ENCODE measurements at places on chromosomes 3 and 15.
A peak's percentile ranks its signal among the peaks of the same experiment; 100 is the strongest.

- no peak for DNase-seq
Measured at GRCh38 chr3:71512000-71512399, 71.5 kb downstream of the FOXP1 start.

- no peak for DNase-seq
Measured at GRCh38 chr3:146217324-146217723, 33.6 kb downstream of the PLSCR4 start.

GRCh38 chr15:31866248-31866647 is 164.1 kb upstream of the CHRNA7 start:
- no peak for DNase-seq

DNA sequence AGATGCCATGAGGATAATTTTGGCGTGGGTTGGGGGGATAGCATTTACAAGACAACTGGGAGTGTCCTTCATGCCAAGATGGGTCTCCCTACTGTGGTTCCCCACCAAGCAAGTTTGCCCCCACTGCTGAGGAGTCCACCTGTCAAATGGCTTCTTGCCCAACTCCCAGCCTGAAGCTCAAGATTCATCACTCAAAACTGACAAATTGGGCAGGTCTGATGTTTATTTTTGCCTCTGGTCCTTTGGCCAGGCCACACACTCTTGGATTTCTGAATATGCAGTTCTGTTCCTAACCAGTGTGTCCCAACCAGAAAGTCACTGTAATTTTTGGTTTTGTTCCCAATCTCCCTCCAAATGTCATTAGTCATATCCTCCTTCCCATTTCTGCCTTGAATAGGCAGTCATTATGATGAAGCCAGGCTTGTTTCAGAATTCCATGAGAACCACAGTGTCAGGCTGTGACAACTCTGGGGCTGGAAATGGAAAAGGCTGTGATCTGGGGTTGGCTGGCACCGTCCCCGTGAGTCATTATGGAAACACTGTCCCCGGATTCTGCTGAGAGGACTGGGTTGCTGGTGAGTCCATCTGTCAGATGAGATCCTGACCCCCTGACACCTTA is 29.3 kb upstream of the MEF2A start:
- peak; percentile 67 for DNase-seq

GRCh38 chr15:94620632-94621031 is 389.3 kb downstream of the MCTP2 start:
- no peak for DNase-seq

DNA sequence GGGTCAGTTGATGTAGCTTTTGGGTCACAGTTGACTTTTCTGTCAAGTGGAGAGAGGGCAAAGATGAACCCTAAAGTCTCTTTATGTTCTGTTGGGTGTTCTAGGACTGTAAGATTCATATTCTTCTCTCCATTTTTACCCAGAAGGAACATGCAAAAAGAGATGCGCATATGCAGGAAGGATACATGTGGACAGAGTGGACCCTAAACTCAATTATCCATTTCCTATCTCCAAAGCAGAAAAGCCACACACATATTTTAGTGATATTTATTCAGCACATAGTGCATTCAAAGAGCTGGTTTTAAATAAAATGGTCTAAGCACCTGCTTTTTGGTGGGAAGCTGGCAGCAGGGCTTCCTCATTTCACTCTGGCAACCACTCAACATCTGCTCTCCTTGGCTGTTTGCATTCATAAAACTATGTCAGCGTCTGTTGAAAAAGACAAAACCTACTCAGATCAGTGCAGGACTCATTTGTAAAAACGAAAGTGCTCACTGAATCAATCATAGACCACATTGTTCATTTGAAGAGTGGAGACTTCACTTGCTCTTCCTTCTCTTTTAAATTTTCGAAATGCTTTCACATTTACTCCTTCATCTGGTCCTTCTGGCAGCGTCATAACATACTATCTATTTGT is 96.6 kb downstream of the SEMA6D start:
- DNase-seq: no peak

- no peak for DNase-seq
Measured at GRCh38 chr3:186128158-186128557, 19.3 kb upstream of the ETV5 start.

DNA sequence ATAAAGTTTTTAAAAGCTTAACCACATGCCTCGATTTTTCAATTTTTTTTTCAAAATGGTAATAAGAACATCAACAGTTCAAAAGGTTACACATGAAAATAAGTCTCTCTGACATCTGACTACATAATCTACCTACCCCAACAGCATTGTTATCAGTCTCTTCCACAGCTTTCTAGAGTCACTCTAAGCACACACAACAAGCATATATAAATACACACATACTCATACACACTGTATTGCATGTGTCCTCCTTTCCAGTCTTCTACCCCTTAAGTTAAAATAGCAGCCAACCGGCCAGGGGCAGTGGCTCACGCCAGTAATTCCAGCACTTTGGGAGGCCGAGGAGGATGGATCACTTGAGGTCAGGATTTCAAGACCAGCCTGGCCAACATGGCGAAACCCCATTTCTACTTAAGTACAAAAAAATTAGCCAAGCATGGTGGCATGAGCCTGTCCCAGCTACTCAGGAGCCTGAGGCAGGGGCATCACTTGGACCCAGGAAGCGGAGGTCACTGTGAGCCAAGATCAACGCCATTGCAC is 12.2 kb downstream of the TBL1XR1 start:
- DNase-seq: no peak
